ENCODE measurements at places on chromosomes 6 and 20.

DNA sequence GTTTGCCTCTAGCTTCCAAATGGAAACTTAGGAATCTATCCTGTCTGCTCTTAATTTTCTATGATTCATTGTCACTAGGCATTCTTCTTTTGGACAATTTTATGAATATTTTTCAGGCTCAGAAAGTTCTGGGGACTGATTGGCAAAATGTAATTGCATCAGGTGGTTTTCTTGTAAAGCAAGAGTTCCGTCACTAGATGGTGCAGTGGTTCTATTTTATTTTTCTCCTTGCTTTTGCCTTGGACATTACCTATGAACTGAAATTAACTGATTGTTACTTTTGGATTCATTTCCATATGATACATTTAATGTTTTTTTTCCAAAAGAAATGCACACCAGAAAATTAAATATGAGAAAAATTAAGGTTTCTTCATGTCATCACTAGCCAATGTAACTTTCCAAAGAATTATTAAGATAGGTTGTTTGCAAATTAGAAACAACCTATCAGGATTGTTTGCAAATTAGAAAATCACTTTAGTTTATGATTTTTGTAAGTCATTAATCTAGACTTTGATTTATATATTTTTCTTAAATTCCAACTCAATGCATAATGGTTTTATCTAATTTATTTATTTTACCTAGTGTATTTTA lies 48.0 kb downstream of the TMEM170B start:
- no peak for DNase-seq

GRCh38 chr6:13485923-13486562 lies 1.4 kb downstream of the GFOD1 start:
- peak; percentile 36 for DNase-seq

DNA sequence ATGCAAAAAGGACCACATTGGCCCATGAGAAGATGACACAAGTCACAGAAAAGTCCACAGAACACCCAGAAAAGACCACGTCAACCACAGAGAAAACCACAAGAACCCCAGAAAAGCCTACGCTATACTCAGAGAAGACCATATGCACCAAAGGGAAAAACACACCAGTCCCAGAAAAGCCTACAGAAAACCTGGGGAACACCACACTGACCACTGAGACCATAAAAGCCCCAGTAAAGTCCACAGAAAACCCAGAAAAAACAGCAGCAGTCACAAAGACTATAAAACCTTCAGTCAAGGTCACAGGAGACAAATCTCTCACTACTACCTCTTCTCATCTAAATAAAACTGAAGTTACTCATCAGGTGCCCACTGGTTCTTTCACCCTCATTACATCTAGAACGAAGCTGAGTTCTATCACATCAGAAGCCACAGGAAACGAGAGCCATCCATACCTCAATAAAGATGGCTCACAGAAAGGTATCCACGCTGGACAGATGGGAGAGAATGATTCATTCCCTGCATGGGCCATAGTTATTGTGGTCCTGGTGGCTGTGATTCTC lies 11.2 kb downstream of the MUCL3 start:
- DNase-seq = no peak

GRCh38 chr6:150975136-150975535 lies 109.6 kb downstream of the MTHFD1L start:
- no peak for DNase-seq

DNA sequence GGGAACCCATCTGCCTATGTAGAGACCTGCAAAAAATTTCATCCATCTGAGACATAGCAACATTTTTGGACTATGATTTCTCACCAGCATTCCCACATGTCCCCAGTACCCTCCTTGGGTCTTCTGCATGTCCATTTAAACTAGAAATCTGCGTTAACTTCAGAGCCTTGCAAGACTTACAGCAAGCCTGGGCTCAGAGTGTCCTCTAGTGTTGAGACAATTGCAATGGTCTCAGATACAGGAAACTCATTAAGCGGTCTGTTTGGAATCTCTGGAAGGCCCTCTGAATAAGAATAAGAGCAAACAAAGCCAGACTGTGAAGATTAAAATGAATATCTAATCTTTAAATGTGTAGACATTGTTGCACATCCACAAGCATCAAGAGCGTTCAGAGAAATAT lies 20.5 kb upstream of the PI3 start:
- no peak for DNase-seq

DNA sequence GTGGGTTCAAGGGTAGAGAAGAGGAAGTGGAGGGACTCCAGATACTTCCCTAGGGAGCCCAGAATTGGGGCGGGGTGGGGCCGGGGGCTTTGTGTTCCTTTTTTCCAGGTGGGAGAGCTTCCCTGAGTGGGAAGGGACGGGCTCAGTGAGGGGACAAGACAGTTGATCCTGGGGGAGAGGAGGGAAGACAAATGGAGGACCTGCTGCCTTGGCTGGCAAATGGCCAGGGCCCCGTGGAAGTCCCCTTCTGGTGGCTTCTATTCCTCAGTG lies 2.6 kb downstream of the CTSZ start:
- DNase-seq = no peak

GRCh38 chr6:55174211-55175026 lies at the start of gene HCRTR2:
TSS of gene HCRTR2 (plus strand) at chr6:55174515. CDS start at chr6:55174588, 73 bp downstream.
- no peak for DNase-seq

- no peak for DNase-seq
Observed at GRCh38 chr6:152293404-152293803, 343.8 kb downstream of the SYNE1 start.

GRCh38 chr6:747921-748320 lies 55.0 kb upstream of the EXOC2 start:
- no peak for DNase-seq

GRCh38 chr6:127092466-127092865 lies 26.0 kb upstream of the RSPO3 start:
- DNase-seq = no peak

GRCh38 chr6:157649311-157650260 lies 173.5 kb upstream of the SNX9 start:
- no peak for DNase-seq

DNA sequence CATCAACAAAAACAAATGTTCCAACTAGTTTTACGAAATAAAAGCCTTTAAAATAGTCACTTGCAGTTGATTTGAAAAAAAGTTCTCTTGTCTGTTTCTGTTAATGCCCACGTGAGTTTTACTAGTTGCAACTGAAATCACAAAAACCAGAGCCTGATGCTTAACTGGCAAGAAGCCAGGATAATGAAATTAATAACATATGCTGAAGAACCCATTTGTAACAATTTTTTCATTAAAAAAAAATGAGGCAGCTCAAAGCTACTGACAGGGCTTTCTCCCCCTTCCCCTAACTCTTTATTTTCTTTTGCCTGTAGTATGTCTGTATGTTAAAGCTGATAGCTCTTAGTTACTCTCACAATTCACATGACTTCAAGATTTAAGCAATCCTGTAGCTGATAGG lies 132.7 kb upstream of the EYA4 start:
- DNase-seq = no peak

- no peak for DNase-seq
Observed at GRCh38 chr6:40671001-40671693, 84.0 kb upstream of the LRFN2 start.

DNA sequence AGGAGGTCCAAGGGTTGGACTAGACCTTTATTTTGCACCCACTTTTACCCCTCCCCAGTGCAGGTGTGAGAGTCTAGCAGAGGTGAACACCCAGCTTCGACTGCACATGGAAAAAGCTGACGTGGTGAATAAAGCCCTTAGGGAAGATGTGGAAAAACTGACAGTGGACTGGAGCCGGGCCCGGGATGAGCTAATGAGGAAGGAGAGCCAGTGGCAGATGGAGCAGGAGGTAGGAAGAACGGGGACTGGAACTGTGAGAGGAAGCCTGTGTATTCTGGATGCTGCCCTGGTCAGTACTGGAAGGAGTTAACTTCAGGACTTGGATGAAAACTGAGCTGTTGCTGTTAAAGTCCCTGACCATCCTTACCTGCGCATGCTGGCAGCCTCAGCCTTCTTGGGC lies 10.6 kb downstream of the CEP250 start:
- DNase-seq = no peak

- no peak for DNase-seq
Observed at GRCh38 chr6:14547284-14547998, 429.9 kb downstream of the CD83 start.

- no peak for DNase-seq
Observed at GRCh38 chr6:131042664-131043063, 20.4 kb downstream of the EPB41L2 start.

DNA sequence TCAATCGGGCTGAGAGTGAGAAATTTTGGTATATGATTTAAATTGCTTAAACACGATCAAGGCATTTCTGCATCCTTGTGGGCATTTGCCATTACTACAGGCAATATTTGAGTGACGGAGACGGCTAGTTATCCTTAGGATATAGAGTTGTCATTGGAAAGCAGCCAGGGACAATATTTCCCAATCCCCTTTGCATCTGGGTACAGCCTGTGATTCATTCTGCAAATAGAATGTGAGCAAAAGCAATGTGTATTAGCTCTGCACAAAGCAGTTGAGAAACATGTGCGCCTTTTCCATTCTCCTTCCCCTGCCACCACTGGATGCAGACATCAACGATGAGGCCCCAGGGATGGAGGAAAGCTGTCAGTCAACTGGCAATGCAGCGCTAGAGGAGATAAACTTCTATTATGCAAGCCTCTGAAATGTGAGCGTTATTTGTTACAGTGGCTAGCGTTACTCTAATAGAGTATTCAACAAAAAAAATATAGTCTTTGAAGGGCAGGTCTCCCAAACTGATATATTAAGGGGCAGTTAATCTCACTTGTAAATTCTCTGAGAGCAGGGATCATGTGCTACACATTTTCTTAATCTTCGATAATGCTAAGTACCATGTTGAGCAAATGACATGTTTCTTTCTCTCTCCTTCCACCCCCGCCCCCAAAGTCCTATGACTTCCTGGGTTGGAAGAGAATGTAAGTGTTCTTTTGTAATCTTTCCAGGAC lies 37.1 kb upstream of the NCOA3 start:
- no peak for DNase-seq

- no peak for DNase-seq
Observed at GRCh38 chr6:16477367-16478149, 239.2 kb downstream of the GMPR start.

DNA sequence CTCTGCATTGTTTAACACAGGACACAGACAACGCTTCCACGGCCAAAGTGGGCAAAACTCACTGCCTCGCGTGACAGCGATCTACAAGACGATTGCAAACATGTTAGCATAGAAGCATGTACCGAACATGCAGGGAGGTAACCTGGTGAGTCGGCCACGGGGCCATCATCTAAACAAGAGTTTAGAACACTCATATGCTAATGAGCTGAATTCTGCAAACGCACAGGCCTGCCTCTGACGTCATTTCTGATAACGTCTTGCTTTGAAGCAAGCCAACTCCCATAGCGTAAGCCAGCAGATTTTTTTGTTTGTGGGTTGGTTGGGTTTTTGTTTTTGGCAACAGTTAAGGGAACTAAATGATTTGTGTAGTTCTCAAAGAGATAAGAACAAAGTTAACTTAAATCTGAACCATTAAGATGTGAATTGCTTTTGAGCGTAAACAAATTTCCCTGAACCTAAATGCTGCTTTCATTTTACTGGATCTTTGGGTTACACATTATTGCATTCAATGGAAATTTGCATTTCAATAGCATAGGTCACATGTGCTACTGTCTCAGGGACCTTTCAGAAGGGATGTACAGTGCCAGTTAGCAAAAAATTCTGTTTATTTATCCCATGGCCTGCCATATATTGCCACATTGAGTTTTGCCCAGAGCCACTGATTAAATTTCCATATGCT lies 184.5 kb upstream of the PDE10A start:
- DNase-seq = no peak

DNA sequence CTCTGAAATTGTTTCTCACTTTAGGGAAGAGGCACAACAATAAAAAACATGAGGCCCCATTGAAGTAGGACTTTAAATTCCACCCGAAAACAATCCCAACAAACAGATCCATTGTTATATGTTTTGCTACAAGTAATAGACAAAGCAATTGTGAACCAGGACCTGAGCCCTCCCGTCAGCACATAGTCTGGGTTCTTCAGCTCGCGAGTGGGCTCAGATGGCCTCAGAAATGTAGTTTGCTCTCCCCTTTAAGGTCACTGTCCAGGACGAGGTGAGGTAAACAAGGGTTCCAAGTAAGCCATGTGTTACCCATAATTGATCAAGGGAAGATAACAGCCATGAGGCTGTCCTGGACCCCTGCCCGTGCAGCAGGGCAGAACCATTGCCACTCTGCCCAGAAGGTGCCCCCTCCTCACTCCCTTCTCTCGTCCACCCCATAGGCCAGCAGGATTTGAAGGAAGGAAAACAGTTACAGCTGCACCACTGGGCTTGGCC lies 160.1 kb upstream of the QKI start:
- DNase-seq = no peak

DNA sequence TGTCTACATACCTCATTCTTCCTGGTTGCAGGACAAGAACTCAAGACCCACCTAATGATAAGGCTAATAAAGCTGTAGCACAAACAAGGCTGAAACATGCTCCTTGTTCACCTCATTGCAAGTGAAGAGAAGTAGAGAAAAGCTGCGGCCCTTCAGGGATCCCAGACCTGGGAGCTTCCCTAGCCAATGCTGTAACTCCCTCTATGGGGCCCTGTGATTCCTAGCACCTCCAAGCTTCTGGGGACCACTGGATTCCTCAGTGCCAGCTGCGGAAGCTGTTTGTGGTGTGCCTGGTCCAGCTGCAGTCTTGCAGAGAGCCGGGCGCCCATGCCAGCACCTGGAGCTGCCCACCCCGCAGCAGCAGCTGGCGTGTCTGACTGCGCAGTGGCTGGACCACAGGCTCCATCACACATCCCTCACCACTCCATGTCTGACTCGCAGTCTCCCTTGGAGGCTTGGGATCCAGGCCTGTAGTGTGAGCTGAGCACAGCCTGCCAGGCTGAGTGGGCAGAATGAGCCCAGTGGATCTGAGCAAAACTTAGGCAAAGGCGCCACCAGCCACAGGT lies 737.2 kb upstream of the GJE1 start:
- DNase-seq = no peak

DNA sequence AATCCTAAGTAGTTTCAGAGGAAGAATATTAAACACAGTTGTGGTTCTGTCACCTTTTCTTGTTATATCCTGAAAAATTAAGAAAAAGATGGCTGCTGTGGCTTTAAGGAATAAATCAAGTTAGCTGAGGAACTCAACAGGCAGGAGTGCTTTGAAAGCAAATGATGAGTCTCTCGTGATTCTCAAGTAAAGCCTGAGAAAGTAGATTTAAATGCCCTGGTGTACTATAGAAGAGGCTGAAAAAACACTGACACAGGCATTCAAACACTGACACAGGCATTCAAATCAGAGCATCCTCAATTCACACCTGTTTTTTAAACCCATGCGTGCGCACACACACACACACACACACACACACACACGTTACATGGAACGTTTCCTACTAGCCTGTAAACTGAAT lies 218.6 kb downstream of the OGFRL1 start:
- DNase-seq = no peak

DNA sequence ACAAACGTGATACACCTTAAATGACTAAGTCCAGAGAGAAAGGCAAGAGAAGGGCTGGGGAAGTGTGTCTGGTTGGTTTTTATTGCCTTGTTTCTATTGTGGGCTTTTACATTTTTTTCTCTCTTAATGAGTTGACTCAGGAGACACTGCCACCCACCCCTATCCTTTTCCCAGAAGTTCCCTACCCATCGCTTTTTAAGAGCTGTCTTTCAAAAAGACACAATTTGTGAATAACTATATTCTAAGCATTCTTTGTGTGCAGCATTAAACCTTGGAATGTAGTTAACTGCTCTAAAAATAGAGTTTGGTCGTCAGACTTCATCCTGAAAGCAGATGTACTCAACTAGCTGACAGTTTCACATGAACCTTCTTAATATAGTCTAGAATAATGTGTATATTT lies 174.9 kb downstream of the ISM1 start:
- no peak for DNase-seq

Measured in GM12892 (cell line).